ENCODE measurements at places on chromosomes 5 and 9.

DNA sequence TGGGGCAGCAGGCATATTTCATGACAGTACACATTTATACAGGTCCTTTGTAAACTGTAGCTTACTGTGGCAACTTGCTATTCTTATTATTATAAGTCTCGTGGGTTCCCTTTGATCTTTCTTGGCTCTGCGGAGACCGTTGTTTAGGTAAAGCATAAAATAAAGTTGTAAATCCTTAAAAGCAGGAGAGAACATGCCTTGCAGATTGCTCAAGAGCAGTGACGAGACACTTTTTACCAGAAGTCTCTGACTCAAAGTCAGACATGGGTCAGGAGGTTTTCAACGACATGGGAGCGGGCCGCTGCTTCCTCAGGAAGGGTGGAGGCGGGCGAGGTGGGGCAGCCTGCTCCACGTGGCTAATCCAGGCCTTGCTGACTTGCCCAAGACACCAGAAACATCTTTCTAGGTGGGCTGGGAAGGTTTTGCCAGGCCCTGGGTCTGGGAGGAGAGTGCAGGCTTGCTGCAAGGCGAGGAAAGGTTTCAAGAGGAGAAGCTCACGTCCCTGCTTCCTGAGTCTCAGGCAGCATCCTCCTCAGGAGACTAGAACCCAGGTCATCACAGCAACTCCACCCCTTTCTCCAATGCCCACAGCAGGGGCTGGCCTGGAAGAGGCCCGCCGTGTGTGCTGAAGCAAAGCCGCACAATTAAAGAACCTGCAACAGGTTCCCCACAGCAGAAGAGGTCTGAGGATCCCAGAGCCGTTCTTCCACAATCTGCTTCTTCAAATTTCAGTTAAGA is 6.5 kb downstream of the TBC1D2 start:
- peak; percentile 18 for DNase-seq

DNA sequence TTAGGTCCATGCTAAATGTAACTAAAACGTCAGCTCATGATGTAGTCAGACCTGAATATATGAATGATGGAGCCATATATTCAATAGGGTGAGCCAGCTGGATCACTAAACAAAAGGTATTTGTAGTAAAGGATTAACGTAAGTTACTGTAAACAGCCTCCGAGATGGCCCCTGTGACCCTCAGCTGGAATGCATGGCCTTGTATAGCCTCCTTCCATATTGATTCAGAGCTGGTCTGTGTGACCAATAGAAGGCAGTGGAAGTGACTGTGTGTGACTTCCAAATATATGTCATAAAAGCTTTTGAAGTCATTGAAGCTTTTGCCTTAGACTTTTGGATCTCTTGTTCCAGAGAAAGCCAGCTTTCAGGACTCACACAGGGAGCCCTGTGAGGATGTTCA is 154.4 kb upstream of the CHD1 start:
- no peak for DNase-seq

GRCh38 chr5:151885138-151885908 is 39.3 kb downstream of the GLRA1 start:
- DNase-seq, result no peak

DNA sequence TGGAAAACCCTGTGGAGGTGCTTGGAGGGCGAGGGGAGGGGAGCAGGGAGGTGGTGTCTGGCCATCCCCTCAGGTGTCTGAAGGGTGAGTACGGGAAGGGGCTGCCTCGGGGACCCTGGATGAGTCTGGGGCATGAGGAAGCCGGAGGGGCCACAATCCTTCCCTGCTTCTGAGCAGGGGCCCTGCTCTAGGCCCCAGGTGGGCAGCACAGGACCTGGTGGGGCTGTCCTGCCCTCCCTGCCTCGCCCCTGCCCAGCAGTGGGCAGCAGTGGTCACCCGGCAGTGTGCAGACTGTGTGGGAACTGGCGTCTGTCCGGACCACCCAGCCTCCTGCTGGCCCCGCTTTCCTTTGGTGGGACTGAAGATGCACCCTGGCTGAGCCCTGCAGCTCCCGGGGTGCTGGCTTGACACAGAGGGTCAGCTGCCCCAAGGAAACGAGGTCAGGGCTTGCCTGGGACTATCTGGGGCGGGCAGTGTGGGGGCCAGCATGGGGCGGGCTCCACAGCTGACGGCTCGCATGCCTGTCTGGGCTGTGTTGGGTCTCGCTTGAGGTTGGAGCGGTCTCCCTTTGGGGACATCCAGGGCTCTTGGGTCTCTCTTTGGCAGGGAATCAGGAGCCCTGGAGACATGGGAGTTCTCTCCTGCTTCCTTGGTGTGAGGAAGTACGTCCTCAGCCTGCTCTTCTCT is 26.1 kb downstream of the RXRA start:
- no peak for DNase-seq

GRCh38 chr5:55853041-55853670 is 2.0 kb downstream of the IL31RA start:
- DNase-seq, result no peak

- DNase-seq, result peak; percentile 86
These were observed 20.4 kb downstream of the GNPDA1 start for GRCh38 chr5:141992349-141992963.

DNA sequence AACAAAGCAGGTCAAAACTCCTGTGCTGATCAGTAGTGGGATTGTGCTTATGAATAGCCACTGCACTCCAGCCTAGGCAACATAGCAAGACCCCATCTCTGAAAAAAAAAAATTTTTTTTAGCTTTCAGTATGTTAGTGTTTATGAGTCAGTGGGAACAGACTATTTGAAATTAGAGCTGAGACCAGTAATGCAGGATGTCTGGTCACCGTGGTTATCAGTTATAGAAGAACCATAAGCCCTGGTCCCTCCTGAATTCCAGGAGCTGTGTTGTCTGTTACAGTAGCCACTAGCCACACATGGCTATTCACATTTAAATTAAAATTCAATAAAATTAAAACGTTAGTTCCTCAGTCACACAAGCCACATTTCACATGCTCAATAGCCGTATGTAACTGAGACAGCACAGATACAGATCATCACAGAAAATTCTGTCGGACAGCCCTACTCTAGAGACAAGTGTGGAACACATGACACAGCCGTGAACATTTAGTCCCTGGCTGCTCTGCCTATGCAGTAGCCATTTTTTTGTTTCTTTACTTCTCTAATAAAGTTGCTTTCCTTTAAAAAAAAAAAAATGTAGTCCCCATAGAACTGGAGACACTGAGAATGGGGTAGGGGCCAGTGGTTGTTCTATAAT is 96.1 kb upstream of the SAP30L start:
- DNase-seq, result no peak

GRCh38 chr5:95130941-95131340 is 154.0 kb downstream of the MCTP1 start:
- DNase-seq, result no peak

DNA sequence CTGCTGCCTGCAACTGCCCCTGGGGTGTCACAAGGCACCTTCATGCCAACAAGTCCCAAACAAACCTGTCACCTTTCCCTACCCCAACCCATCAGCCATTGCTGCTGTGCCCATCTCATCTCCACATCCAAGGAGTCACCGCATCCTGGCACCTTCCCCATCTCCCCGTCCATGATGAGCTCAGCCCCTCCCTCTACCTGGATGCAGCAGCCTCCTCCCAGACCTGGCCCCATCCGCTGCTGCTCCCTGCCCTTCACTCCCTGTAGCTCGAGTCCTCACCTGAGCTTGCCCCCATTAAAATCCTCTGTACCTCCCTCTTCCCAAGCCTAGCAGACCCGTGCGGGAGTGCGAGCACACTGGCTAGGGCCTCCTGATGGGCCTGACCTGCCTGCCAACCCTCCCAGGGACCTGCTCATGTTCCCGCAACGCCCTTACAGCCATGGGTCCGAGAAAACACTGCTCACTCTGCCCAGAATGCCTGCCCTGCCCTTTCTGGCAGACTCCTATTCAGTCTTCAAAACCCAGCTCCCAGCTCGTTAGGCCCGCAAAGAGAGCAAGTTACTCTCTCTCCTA is 110.6 kb downstream of the ADAMTS2 start:
- DNase-seq, result no peak

DNA sequence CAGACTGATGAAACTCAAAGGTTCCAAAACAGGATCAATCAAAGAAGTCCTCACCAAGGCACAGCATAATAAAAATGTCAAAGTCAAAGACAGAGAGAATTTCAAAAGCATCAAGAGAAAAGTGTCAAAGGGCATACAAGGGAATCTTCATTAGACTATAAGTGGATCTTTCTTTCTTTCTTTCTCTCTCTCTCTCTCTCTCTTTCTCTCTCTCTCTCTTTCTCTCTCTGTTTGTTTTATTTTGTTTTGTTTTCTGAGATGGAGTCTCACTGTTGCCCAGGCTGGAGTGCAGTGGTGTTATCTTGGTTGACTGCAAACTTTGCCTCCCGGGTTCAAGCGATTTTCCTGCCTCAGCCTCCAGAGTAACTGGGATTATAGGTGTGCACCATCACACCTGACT is 148.3 kb upstream of the CD180 start:
- DNase-seq, result no peak

GRCh38 chr5:159640921-159641320 is 275.4 kb upstream of the ADRA1B start:
- no peak for DNase-seq

DNA sequence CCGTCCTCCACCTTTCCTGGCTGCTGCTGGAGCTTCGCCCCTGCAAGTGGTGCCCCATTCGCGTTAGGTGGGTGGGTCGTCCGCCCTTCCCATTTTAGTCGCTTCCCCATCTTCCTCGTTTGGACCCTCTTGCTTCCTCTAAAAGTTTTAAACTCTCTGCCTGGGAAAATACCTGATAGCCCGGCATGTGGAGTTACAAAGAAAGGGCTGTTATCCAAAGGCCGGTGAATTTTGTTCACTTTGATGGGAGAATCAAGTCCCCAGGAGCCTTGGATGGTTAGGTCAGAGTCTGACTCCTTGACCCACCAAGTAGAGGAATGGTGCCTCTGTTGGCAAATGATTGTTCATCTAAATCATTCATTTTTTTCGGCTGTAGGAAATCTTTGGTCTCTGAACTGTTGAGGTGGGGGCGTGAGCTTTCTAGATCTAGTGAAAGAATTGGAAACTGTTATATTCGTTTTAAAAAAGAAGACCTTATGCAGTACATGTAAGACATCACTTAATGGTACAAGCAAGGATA is 29.5 kb upstream of the APC start:
- DNase-seq, result no peak

DNA sequence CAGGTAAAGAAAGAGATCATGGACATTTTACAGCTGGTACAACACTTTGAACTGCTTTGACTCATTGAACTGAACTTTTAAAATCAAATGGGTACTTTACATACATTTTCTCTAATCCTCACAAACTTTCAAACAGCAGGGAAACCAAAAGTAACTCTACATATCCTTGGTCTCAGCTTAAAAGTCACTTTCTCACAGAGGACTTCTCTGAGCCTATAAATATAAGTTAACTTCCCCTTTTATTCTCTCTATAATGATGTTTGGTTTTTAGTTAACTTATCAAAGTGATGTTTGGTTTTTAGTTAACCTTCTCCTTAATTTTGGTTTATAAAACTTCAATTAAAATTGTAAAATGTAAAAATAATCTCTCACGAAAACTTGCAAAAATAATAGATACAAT is 209.8 kb downstream of the MCTP1 start:
- DNase-seq, result no peak

All from activated CD4-positive, alpha-beta T cell treated with anti-CD3 and anti-CD28 coated beads, Interleukin-2, amount 10 ng/mL, durations not matched to agents 7 days and 5 days (primary cell).